NCI-H2107 (cell line): ENCODE measurements at places on chromosomes 2 and 18.

GRCh38 chr2:96146881-96147592, 1.8 kb upstream of the DUSP2 start:
- DNase-seq = no peak

- no peak for DNase-seq
Observed at GRCh38 chr2:235413064-235413463, 80.8 kb upstream of the AGAP1 start.

DNA sequence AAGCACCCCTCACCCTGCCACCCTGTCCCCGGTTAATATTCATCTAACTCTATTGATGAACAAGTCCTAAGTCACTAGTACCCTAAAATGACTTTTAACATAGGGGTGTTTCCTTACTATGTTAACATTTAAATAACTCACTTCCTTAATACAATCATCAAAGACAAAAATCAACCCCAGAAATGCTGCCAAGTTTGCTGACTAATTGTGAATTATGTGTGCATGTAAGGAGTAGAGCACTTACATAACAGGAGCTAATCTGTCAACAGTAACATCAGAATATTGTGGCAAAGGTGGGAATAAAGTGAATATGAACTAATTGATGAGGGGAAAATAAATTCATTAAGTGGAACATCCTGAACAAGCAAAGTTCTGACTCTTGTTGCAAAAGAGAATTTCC, 81.4 kb upstream of the ERBB4 start:
- DNase-seq = no peak

DNA sequence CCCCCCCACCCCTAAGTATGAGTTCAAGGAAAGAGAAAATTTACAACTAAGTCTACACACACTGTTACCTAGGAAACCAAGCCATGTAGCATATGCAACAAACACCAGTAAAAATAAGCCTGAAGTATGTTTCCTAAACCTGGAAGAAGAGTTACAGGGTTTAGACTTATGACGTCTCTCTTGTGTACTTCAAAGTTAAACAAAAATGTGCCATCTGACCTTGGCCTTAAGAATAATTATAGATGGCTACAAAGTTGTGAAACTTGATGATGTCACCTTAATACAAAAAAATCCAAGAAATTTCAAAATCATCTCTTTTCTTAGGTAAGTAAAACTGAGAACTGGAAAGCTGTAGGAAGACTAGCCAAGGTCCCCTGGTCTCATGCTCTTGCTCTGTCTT, 297.6 kb upstream of the NRXN1 start:
- DNase-seq = no peak

GRCh38 chr18:55268151-55268601, 308.9 kb upstream of the CCDC68 start:
- no peak for DNase-seq

- DNase-seq = no peak
Observed at GRCh38 chr18:24408496-24408895, 10.9 kb upstream of the OSBPL1A start.

DNA sequence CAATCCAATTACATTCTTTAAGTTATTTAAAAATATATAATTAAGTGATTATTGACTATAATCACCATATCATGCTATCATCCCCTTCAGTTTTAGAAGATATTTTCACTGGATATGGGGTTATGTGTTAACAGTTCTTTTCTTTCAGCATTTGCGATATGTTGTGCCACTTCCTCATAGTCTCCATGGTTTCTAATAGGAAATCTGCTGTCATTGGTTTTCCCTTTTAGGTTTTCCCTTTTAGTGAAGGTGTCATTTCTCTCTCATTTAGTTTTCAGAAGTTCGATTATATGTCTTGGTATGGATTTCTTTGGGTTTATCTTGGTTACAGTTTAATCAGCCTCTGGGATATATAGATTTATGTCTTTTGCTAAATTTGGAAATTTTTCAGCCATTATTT, 34.8 kb upstream of the EPG5 start:
- DNase-seq = no peak

DNA sequence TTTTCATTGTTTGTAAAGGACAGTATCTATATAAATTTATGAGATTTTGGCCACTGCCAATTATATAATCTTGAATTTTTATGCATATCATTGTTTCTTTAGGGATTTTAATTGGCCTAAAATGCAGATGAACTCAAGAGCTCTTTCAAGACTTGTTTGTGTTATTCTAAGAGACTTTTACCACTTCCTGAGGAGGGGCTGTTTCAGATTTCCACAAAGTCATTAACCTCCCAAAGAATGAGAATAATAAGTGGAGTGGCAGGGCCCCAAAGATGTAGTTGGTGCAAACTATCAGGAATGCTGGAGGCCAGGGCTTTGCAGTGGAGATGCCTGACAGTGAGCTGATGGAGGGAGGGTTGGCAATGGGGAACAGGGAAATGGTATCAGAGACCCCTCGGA, 15.5 kb upstream of the ACVR1 start:
- DNase-seq = no peak

- DNase-seq = no peak
Observed at GRCh38 chr18:43789234-43790000, 512.1 kb upstream of the SYT4 start.

- no peak for DNase-seq
Observed at GRCh38 chr2:221677688-221678087, 105.6 kb upstream of the EPHA4 start.

DNA sequence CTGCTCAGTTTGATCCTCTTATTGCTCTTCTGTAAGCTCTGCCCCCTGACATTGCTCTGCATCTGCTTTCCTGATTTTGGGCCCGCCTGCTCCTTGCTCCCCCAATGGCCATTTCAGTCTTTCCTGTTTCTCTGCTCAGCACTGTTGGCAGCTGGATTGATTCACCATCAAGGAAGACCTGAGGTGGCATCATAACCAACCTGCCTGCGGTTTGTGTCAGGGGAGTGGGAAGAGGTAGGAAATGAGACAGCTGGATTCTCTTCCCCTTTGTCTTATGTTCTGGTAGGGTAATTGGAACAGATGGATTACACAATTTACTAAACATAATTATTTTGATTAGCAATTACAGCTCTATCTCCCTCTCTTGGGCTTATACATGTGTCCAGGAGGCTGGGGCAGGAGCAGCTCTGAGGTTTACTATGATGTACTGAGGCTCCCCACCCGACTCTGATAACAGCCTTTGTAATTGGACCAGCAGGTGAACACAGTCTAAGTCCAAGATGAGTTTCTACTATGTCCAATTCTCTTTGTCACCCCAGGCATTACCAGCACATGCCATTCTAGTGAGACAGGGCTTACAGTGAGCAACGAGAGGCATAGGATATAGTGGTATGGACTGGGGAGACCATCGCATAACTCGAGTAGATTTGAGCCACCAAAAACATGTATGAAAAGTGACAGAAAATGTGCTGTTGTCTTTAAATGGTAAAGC, 151.8 kb upstream of the MMADHC start:
- DNase-seq = no peak

GRCh38 chr2:134445985-134446382, 192.1 kb downstream of the MGAT5 start:
- no peak for DNase-seq

DNA sequence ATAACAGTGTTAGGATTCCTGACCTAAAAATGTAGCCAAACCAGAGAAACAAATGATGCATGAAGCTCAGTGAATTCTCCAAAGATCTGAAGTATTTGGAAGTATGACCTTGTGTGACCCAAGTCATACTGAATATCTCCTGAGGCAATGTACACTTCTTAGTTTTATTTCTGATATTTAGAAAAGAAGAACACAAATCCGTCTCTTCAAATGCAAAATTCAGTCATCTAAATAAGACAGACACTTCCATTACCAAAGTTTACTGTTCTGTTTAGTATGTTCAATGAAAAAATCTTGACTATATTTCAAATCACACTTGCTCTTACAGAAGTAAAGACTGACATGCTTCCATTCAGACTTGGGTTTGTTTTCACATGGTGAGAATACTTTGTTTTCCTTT, 495.7 kb downstream of the RIT2 start:
- DNase-seq = no peak

GRCh38 chr2:96308248-96308647, 2.9 kb upstream of the SNRNP200 start:
- no peak for DNase-seq

DNA sequence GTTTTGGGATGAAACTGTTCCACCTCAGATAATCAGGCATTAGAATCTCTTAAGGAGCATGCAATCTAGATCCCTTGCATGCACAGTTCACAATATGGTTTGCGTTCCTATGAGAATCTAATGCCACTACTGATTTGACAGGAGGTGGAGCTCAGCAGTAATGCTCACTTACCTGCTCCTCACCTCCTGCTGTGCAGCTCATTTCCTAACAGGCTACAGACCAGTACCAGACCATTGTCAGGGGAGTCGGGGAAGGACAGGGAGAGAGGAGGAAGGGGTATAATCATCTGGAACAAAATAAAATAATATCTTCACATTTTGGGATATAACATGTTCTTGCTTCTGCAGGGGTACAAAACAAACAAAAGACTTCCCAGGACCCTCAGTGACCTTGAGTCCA, 532.0 kb upstream of the FSHR start:
- DNase-seq = no peak

- no peak for DNase-seq
Observed at GRCh38 chr18:2083691-2084090, 487.6 kb downstream of the METTL4 start.

DNA sequence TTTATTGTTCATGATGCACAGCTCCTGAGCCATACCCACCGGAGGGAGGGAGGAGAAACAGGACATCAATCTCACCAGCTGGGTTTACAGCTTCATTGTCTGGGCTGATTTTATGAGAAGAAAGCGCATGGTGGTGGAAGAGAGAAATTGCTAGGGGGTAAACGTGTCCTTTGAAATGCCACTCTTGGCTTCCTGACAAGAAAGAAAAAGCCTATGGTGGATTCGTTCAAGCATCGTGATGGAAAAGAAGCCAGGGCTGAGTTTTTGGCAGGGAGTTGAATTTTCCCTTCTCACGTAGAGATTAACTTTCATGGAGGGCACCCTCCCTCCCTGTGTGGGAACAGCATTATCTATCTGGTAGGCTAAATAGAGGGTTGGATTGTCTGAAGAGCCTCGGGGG, 502.0 kb downstream of the SLC4A3 start:
- DNase-seq = no peak

GRCh38 chr2:40360652-40361051, 91.2 kb downstream of the SLC8A1 start:
- DNase-seq = no peak

- DNase-seq = peak; percentile 14
Observed at GRCh38 chr2:7539760-7540159, 622.5 kb downstream of the RNF144A start.

GRCh38 chr2:129887688-129888266, 91.7 kb upstream of the RAB6C start:
- no peak for DNase-seq

DNA sequence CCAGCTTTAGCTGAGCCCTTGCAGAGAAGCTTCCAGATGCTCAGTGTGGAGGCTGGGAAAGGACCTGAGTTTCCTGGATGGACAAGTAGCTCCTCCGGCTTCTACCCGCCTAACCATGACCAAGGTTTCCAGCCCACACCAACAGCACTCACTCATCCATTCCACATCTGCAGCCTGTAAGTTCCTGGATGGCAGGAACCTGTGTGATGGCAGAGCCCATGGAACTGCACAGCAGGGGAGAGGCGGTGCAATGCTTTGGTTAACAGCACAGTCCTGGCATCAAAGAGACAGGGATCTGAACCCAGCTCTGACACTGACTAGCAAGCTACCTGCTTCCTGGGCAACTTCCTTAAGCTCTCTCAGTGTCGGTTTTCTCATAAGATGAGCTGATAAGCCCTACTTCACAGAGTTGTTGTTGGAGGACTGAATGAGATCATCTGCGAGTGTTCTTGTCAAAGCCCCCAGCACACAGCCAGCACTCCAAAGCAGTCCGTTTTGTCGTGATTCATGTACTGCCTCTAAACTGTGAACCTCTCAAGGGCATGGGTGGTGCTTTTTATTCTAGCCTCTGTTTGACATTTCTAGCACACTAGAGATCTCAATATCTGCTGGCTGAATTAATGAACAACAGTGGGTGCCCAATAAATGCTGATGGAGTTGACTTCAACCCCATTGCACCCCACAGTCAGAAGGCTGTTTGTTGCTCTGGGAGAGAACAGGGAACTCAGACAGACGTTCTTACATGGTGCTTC, 41.6 kb upstream of the OTOF start:
- DNase-seq = no peak

GRCh38 chr2:217510771-217511291, 492.0 kb downstream of the TNS1 start:
- DNase-seq = peak; percentile 57

GRCh38 chr2:237141571-237142051, 55.9 kb downstream of the COPS8 start:
- no peak for DNase-seq

GRCh38 chr2:159735648-159736047, 23.3 kb downstream of the MARCHF7 start:
- no peak for DNase-seq

DNA sequence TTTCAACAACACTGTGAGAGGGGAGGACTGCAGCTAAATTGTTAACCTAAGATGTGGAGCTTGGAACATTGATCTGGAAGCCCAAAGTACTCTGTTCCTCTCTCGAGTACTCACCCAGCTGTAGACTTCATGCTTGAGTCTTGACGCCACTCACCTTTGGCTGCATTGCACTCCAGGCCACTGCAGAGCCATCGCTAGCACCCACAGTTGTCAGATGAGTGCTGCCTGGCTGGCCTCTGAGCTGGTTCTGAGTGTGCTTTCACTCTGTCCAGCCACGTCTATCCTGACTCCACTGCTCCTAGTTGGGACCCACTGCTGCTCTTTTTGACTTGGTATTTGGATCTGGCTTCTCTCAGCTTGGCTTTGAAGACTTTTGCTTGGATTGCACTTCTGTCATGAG, 552.1 kb downstream of the DCDC2C start:
- no peak for DNase-seq

- DNase-seq = no peak
Observed at GRCh38 chr18:22348521-22349316, 69.0 kb downstream of the CTAGE1 start.

DNA sequence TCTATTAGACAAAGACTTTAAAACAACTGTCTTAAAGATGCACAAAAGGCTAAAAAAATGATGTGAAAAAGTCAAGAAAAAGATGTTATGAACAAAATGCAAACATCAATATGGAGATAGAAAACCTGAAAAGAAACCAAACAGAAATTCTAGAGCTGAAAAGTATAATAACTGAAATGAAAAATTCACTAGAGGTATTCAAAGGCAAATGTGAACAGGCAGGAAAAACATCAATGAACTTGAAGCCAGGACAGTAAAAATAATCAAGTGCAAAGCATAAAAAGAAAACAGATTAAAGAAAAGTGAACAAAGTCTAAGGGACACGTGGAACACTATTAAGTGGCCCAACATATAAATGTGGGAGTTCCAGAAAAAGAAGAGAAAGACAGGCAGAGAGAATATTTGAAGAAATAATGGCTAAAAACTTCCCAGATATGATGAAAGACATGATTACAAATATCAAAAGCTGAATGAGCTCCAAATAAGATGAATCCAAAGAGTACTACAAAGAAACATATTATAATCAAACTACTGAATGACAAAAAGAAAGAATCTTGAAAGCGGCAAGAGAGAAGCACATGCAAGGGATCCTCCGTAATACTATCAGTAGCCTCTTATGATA, 57.5 kb downstream of the KANSL1L start:
- DNase-seq = no peak
